ENCODE measurements at places on chromosomes 16 and 17.

DNA sequence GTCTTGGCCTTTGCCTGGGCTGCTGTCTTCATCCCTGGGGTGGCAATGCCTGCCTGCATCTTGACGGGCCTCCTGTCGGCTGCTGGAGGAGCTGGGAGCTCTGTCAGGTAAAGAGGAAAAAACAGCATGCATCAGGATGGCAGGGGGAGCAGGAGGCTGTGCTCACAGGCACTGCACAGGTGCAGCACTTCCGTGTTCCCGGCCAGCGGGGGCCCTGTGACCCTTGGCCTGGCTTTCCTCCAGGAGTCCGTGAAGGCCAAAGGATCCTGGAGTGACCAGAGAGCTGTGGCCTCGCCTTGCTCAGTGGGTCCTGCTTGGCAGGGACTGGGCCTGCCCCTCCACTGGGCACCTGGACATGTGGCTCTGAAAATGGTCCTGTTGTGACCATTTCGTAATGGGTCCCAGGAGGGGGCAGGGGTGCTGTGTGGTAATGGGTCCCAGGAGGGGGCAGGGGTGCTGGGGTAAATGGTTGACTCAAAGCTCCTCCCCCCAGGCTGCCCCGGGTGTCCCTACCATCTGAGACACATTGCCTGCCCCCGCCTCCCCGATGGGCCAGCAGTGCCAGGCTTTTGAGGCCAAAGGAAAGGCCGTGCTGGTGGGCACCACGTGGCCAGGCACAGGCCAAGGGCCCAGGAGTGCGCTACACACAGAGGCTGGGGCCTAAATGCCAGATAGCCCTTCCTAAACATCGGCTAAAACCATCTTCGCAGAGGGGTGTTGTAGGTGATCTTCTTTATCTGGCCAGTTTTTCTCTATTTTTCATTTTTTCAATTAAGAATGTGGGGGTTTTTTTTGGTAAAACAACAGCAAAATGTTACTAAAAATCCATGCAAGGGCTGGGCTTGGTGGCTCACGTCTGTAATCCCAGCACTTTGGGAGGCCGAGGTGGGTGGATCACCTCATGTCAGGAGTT, 4.0 kb upstream of the FASN start:
- H3K27me3 ChIP-seq: no peaks in the 10 kb centered on the region
- H3K4me1 ChIP-seq: peaks cover 79% of the 10 kb centered on the region
- H3K4me3 ChIP-seq: no peak overlapping the region
- H3K27ac ChIP-seq: peak overlapping the region; percentile 88

DNA sequence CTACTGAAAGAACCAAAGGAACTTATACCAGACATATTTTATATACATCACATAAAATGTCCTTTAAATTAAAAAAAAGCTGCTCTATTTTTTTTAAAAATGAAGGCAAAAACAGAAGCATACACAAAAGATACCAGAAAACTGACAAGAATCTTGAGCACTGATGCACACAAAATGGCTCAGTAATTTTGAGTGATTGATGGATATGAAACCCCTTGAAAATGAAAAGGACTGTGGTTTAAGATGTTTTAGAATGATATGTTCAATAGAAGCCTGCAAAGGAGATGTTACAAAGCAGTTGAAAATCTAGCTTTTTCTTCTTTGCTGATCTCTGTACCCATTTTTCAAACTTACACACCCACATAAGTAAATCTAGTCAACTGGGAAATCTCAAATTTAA, 2.7 kb downstream of the C16orf87 start:
- DNase-seq: no peak
- H3K27ac ChIP-seq: no peak overlapping the region
- no peak overlapping the region for H3K4me3 ChIP-seq
- H3K36me3 ChIP-seq: no peaks in the 10 kb centered on the region

DNA sequence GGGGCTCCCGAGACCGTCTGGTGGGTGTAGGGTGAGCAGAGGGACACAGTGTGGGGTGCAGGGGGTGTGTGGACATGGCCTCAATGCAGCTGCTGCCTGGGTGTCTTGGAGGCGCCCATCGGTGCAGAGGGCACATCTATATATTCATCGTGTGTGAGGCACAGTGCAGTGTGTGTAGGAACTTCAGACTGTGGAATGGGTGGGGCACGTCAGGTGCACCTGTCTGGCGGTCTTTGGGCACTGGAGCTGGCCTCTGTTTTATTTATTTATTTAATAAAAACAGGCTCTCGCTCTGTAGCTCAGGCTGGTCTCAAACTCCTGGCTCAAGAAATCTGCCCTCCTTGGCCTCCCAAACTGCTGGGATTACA, 16.8 kb downstream of the LASP1 start:
- H3K27me3 ChIP-seq: no peaks in the 10 kb centered on the region
- H3K27ac ChIP-seq: no peak overlapping the region
- no peak for DNase-seq
- peaks cover 7% of the 10 kb centered on the region for H3K36me3 ChIP-seq

GRCh38 chr17:66255112-66255511, 25.9 kb upstream of the APOH start:
- peak; percentile 47 for DNase-seq
- H3K4me3 ChIP-seq: no peak overlapping the region
- no peak overlapping the region for H3K27ac ChIP-seq
- H3K36me3 ChIP-seq: no peaks in the 10 kb centered on the region
- peaks cover 17% of the 10 kb centered on the region for H3K4me1 ChIP-seq
- H3K27me3 ChIP-seq: no peaks in the 10 kb centered on the region

DNA sequence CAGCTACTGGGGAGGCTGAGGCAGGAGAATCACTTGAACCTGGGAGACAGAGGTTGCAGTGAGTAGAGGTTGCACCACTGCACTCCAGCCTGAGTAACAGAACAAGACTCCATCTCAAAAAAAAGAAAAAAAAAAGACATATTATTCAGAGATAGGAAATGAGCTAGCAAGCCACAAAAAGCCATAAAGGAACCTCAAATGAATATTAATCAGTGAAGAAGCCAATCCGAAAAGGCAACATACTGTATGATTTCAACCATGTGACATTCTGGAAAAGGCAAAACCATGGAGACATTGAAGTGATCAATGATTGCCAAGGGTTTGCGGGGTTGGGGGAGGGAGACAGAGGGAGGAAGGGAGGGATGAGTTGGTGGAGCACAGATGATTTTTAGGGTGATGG, 8.4 kb upstream of the EXOC7 start:
- no peaks in the 10 kb centered on the region for H3K27me3 ChIP-seq
- H3K4me3 ChIP-seq: no peak overlapping the region
- H3K4me1 ChIP-seq: no peaks in the 10 kb centered on the region
- no peak overlapping the region for H3K27ac ChIP-seq
- DNase-seq: no peak

- H3K4me1 ChIP-seq: no peaks in the 10 kb centered on the region
- H3K27me3 ChIP-seq: no peaks in the 10 kb centered on the region
- no peak overlapping the region for H3K27ac ChIP-seq
- H3K36me3 ChIP-seq: no peaks in the 10 kb centered on the region
Measured at GRCh38 chr17:4386406-4386805, 19.9 kb upstream of the UBE2G1 start.

- no peak overlapping the region for H3K4me3 ChIP-seq
- no peak overlapping the region for H3K27ac ChIP-seq
- no peak for DNase-seq
- H3K36me3 ChIP-seq: no peaks in the 10 kb centered on the region
- no peaks in the 10 kb centered on the region for H3K4me1 ChIP-seq
Measured at GRCh38 chr16:7363422-7364417, 31.1 kb downstream of the RBFOX1 start.

GRCh38 chr16:80671281-80671849, 130.6 kb downstream of the DYNLRB2 start:
- H3K27me3 ChIP-seq: peaks cover 3% of the 10 kb centered on the region
- H3K4me1 ChIP-seq: no peaks in the 10 kb centered on the region
- H3K27ac ChIP-seq: no peak overlapping the region
- DNase-seq: no peak
- no peak overlapping the region for H3K4me3 ChIP-seq

- H3K4me3 ChIP-seq: no peak overlapping the region
- no peak for DNase-seq
- H3K4me1 ChIP-seq: peaks cover 31% of the 10 kb centered on the region
- H3K36me3 ChIP-seq: no peaks in the 10 kb centered on the region
- H3K27me3 ChIP-seq: no peaks in the 10 kb centered on the region
- no peak overlapping the region for H3K27ac ChIP-seq
Measured at GRCh38 chr17:48510761-48511604, 19.8 kb downstream of the HOXB1 start.

- no peak overlapping the region for H3K27ac ChIP-seq
- H3K36me3 ChIP-seq: no peaks in the 10 kb centered on the region
- H3K4me3 ChIP-seq: no peak overlapping the region
- DNase-seq: no peak
- peaks cover 8% of the 10 kb centered on the region for H3K4me1 ChIP-seq
Measured at GRCh38 chr17:52026075-52026474, 132.4 kb downstream of the CA10 start.

- H3K4me3 ChIP-seq: no peak overlapping the region
- no peaks in the 10 kb centered on the region for H3K4me1 ChIP-seq
- no peak for DNase-seq
- H3K27me3 ChIP-seq: no peaks in the 10 kb centered on the region
- H3K27ac ChIP-seq: no peak overlapping the region
Measured at GRCh38 chr17:4256952-4257351, 6.8 kb downstream of the ANKFY1 start.

DNA sequence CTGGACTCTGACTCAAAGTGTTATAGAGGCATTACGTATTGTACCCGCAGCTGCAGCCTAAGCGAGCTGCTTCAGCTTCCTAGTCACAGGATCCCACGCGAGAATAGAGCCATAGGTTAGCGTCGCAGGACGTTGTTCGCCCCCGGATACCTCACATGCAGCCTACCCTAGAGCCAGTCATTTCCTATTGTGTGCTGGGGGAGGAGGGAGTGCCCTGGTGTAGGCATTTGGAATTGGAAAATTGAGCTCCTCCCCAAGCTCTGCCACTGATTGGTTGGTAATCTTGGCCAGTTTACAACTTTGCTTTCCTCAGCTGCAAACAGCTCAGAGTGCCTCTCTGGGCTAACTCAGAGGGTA, 530 bp downstream of the NAA60 start:
- peak overlapping the region; percentile 54 for H3K4me3 ChIP-seq
- no peaks in the 10 kb centered on the region for H3K4me1 ChIP-seq
- no peaks in the 10 kb centered on the region for H3K27me3 ChIP-seq
- H3K36me3 ChIP-seq: no peaks in the 10 kb centered on the region

- H3K4me3 ChIP-seq: no peak overlapping the region
- no peak overlapping the region for H3K27ac ChIP-seq
- no peaks in the 10 kb centered on the region for H3K36me3 ChIP-seq
- no peak for DNase-seq
- no peaks in the 10 kb centered on the region for H3K27me3 ChIP-seq
Measured at GRCh38 chr16:29972500-29972899, 1.2 kb upstream of the TAOK2 start.

DNA sequence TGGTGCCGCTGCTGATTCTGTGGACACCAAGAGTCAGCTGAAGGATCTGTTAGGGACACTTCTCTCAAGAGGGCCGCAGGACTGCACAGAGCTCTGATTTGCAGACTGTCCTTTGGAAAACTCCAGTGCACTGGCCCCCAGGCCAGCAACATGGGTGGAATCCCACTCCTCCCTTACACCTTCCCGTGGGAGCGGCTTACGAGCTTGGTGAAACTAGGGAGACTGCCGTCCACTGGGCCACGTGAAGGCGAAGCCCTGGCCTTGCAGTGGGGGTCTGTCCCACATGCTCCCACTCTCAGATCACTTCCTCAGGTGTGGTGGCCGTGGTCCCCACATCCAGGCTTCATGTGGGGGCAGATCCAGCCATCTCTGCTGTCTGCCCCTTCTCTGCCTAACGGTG, 36.4 kb downstream of the PSME3IP1 start:
- H3K4me1 ChIP-seq: no peaks in the 10 kb centered on the region
- no peak overlapping the region for H3K27ac ChIP-seq
- H3K27me3 ChIP-seq: no peaks in the 10 kb centered on the region
- DNase-seq: no peak
- H3K36me3 ChIP-seq: peaks cover 6% of the 10 kb centered on the region

DNA sequence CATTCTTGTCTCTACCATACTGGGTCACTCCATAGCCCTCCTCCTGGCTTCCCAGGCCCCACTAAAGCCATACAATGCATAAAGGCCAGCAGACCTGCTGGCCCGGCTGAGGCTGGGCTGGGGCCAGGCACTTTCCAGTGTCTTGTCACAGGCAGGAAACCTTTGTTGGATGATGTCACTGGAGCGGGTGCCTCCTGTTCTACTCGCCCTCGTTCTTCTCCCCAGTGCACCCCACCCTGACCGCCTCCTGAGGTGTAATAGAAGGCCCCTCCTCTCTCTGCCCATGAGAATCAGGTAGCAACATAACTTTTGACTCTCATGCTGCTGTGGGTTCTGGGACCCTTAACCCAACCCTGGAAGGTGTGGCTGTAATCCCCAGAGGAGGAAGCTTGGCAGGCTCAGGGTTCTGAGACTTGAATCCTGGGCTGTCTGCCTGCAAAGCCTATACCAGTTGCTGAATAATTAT, 54.2 kb upstream of the IL34 start:
- no peaks in the 10 kb centered on the region for H3K4me1 ChIP-seq
- H3K36me3 ChIP-seq: no peaks in the 10 kb centered on the region
- DNase-seq: no peak
- H3K27me3 ChIP-seq: no peaks in the 10 kb centered on the region

DNA sequence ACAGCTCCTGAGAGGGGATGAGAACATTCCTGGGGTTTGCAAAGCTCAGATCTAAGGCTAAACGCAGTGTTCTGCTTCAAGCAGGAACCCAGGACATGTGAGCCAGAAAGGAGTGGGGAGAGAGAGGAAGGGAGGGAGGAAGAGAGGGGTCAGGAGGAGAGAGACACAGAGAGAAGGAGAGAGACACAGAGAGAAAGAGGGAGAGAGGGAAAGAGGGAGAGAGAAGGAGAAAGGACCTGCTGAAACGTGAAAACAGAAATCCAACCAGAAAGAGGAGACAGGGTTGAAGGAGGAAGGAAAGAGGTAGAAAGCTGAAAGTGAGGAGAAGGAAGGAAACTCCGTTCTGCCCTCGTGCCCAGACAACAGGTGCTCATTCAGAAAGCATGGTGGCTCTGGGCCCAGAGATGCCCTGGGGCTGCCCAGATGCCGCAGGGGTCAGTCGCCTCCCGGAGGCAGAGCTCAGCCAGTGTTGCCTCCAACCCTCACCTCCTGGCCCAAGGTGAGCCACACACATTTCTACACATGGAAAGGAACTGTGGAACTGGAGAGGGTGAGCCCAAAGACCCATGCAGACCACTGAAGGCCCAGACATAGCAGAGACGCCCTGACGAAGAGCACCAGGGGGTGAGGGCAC, 49.0 kb upstream of the ENPP7 start:
- H3K4me1 ChIP-seq: no peaks in the 10 kb centered on the region
- no peak overlapping the region for H3K27ac ChIP-seq
- H3K27me3 ChIP-seq: no peaks in the 10 kb centered on the region
- DNase-seq: no peak
- no peaks in the 10 kb centered on the region for H3K36me3 ChIP-seq

- H3K27me3 ChIP-seq: no peaks in the 10 kb centered on the region
- H3K36me3 ChIP-seq: no peaks in the 10 kb centered on the region
- H3K4me3 ChIP-seq: no peak overlapping the region
- no peak for DNase-seq
Measured at GRCh38 chr16:75483222-75483621, 12.0 kb downstream of the CHST6 start.

GRCh38 chr16:50099957-50100648, 34.3 kb downstream of the HEATR3 start:
- H3K4me1 ChIP-seq: no peaks in the 10 kb centered on the region
- no peaks in the 10 kb centered on the region for H3K27me3 ChIP-seq

GRCh38 chr17:65509032-65509431, 52.4 kb downstream of the AXIN2 start:
- no peaks in the 10 kb centered on the region for H3K36me3 ChIP-seq
- no peak overlapping the region for H3K27ac ChIP-seq
- no peak overlapping the region for H3K4me3 ChIP-seq
- no peaks in the 10 kb centered on the region for H3K27me3 ChIP-seq

All from Caco-2 (cell line).